ENCODE measurements at places on chromosomes 3 and 15.

- peak; percentile 88 for DNase-seq
Measured at GRCh38 chr3:48564022-48564421, 441 bp upstream of the UCN2 start.

DNA sequence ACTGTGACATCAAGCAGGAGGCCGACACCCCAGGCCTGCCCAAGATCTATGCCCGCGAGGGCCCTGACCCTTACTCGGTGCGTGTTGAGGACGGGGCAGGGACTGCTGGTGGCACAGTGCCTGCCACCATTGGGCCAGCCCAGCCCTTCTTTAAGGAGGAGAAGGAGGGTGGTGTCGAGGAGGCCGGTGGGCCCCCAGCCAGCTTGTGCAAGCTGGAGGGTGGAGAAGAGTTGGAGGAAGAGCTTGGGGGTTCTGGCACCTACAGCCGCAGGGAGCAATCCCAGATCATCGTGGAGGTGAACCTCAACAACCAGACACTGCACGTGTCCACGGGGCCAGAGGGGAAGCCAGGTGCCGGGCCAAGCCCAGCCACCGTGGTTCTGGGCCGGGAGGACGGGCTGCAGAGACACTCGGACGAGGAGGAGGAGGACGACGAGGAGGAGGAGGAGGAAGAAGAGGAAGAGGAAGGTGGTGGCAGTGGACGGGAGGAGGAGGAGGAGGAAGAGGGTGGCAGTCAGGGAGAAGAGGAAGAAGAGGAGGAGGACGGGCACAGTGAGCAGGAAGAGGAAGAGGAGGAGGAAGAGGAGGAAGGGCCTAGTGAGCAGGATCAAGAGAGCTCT lies 5.4 kb downstream of the ZBTB47 start:
- no peak for DNase-seq

DNA sequence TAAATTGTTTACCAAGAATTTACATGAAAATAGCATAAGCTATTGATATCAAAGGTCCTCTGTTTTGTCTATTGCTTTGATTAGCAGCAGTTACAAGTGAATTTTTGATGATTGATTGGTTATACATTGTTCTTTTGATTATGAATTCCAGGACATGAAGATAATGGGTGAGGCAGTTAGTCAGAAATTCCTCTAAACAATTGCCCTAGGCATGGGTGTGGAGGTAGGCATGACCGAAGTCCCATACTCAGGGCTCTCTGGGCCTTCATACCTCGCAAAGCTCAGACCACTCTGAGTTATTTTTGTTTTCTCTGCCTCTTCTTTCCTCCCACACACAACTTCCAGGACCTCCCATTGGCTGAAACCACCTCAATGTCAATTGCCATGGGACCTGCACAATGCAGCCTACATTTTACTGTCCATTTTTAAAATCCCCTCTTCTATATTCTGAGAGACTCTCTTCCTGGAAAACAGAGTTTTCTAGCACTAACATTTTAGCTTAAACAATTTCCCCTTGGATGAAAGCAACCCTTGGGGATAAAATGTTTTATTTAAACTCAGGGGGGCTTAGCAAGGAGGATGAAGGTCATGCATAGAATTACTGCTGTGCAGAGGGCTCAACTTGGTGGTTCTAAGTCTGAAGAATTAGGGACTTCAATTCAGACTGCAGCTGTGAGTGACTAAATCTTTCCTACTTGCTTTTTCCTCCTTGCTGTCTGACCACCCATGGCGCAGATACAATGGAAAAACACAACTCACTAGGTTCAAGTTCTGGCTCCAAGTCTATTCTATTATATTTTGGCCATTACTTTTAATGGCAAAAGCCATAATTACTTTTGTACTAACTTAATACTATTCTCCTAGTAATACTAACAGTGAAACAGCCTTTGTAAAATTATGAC lies 594.8 kb downstream of the NTRK3 start:
- DNase-seq, result no peak

DNA sequence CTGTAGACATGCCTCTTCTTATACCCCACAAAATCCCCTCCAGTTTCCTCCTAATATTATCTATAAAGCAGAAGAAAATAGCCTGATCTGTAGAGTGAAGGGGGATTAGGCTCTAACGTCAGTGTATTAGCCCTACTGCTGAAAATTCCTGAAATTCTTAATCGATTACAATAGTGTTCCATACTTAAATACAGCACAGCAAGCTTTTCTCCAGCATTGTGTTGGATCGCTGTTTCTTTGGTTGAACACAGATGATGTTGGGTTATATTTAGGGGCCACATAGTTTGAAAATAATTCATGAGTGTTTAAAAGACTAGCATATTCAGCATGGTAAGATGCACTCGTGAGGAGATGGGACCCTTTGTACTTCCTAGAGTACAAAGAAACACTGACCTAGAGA lies 52.5 kb downstream of the PIAS1 start:
- DNase-seq, result no peak

DNA sequence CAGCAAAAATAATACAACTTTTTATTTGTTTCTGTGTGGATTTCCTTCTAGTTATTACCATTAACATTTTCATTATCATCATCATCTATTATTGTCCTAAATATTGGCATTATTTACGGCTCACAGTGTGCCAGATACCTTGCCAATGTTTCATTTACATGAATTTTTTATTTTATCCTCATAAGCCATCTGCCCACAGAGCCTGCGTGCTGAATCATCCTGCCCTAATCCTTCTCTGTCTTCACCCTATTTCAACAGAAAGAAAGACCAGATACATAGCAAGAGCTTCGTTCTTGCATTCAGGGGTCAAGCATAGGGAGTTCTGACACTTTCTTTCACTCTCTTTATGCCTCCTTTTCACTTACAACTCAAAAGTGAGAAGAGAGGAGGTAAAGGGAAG lies 82.0 kb downstream of the KCNMB2 start:
- no peak for DNase-seq

DNA sequence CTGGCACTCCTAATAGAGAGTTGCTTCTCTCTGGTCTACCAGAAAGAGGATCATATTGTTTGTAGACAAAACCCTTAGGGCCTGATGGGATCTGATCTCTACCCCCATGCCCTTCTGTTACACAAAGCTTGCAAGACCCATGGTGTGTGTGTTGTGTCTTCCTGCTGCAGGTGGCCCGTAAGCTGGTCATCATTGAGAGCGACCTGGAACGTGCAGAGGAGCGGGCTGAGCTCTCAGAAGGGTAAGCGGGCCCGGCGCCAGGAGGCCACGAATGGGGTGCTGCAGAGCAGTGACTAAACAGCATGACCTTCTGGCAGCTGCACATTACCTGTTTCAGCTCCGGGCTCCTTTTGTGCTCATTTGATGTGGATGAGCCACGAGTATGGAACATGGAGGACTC lies 18.2 kb downstream of the TPM1 start:
- DNase-seq, result no peak

DNA sequence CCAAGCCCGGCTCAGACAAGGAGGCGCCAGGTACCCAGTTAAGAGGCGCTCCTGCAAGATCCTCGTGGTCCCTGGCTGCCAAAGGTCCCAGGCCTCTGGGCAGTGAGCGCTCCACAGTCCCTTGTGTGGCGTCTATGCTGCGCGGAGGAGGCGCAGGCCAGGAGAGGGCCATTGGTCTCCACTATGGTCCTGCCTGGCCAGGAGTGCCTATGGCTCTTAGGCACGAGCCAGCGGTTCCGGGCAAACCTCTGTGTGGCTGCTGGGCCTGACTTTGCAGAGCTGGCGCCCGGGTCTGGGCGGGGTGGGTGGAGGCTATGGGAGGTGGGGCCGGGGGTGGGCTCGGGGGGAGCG lies 660 bp upstream of the ADAMTSL3 start:
- DNase-seq, result peak; percentile 12

DNA sequence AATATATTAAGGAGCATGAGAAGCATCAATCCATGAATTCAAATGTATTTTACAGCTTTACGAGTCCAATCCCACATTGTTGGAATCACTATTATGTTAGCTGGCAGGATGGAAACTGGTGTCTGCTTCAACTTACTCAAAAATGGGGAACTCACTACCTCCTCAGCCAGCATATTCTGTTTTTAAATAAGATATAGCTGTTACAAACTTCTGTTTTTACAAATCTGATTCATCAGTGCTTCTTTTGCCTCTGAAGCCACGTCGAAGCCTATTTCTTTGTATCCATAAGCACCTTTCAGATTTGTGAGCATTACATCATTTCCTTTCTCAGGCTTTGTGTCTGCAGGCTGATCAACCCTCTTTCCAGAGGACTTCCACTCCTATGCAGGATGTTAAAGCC lies 105.9 kb downstream of the TPRG1 start:
- no peak for DNase-seq

DNA sequence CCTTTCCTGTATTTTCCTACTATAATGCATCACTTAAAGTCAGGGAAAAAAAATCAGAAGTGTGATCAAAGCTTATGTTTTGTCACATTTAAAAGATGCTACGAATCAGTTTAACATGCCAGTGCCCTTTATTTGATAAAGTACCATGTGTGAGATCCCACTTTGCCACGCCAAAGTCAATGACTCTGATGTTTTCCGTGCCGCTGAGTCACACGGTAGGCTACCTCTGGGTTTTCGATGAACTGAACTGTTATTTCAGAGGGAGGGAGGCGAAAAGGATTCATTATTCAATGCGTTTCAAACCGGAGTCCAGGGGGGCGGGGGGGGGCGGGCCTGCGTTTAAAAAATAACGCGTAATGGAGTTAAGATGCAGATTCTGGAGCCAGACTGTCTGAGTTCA lies 203.0 kb downstream of the ABHD5 start:
- DNase-seq, result no peak

- DNase-seq, result peak; percentile 39
Measured at GRCh38 chr3:48222616-48223513, at the start of gene CAMP. CAMP (plus strand) TSS chr3:48223495; CDS start chr3:48223512, 17 bp downstream.

DNA sequence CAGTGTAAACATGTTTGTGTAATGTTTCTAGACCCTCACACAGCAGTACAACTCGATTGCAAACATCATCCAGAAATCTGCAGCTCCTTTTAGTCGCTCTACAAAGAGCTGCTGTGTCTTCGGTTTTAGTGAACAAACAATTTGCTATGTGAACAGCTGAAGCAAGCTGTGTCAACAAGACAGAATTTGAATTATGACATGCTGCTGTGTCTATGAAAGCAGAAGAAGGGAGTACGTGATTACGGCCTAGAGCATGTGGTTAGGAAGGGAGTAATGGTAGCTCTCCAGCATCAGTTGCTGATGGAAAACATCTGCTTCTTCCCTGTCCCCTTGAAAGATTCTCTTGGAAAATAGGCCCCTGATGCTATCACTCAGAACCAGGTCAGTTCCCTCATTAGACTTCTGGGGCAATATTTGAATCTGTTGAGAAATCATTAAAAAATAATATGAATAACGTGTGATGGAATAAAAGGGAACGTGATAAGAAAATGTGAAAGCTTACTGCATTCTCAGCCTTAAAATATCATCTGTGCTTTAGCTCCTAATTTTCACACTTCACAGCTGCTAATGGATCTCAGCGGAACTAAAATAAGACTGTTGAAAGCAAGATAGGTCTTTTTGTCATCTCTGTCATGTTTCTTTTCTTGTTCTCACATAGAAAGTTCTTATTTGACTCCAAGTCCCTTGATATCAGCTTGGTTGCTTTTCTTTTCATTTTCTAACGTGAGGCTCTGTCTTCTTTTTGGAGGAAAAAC lies 891.5 kb downstream of the ROBO2 start:
- peak; percentile 16 for DNase-seq

GRCh38 chr3:52277071-52277964 lies 1.1 kb downstream of the WDR82 start:
- DNase-seq, result peak; percentile 52

- DNase-seq, result no peak
Measured at GRCh38 chr3:172074586-172074985, 35.2 kb downstream of the FNDC3B start.

- no peak for DNase-seq
Measured at GRCh38 chr3:123347691-123348264, 101.1 kb downstream of the ADCY5 start.

DNA sequence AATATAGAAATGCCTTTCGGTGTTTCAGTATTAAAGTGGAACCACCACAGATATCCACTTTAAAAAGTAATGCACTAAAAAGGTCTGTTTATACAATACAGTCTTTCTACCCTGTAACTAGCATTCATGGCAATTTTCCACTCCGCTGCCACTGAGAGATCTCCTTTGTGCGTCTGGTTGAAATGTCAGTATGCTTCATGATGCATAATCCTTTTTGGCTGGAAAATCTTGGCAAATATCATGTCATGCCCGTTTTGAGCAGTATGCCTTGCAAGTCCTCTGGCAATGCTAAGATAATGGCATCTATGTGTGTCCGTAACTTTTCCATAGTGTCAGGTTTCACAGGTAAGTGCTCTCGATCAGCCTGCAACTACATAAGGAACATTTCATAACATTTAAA lies 30.8 kb upstream of the ARF4 start:
- no peak for DNase-seq

DNA sequence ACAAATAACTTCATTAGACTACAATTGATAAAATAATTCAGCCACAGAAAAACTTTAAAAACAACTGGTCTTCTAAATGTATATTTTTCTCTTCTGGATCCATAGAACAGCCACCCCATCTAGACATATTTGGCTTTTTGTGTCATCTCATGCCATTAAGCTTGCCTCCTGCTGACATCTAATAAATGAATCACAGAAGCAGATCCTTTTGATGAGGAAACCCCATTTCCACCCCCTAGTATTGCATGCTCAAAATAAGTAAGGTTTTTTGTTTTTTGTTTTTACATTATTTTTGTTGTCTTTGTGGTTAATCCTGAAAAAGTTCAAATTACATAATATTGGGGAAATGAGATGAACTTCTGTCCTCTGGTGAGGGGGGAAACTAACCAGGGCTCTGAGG lies 94.8 kb downstream of the DUT start:
- DNase-seq, result no peak

- no peak for DNase-seq
Measured at GRCh38 chr3:52973806-52974205, 72.1 kb downstream of the SFMBT1 start.

DNA sequence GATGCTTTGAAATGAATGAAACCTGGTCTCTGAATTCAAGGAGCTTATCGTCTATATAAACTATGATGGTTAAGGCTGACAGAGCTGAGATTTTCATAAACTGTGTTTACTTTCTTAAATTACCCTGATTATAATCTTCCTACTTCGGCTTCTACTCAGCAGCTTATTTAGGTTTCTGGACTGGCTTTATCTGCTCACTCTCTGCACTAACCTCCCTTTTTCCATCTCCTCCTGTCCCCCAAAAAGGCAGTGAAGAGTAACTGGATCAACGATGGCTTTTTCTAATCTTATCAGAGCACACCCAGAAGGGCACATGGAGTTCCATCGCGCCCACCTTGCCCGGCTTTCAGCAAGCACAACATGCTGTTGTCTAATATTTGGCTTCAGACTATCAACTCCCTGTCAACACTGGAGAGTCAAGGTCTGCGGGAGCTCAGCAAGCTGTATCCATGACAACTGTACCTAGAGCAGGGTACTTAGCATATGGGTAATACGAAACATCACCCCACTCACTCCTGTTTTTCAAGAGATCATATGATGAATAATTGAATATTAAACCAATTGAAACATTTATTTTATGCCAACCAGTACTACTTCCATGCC lies 417.3 kb downstream of the GABRB3 start:
- peak; percentile 37 for DNase-seq

GRCh38 chr3:180181387-180181786 lies 144.7 kb upstream of the PEX5L start:
- DNase-seq, result no peak

GRCh38 chr15:39488961-39489360 lies 91.9 kb upstream of the THBS1 start:
- no peak for DNase-seq

- DNase-seq, result peak; percentile 96
Measured at GRCh38 chr15:56886932-56887781, 31.3 kb upstream of the TCF12 start.
